ENCODE measurements at places on chromosomes 3 and 15.
A peak's percentile ranks its signal among the peaks of the same experiment; 100 is the strongest.

GRCh38 chr3:179449636-179450035, 1.6 kb downstream of the GNB4 start:
- DNase-seq, result no peak

DNA sequence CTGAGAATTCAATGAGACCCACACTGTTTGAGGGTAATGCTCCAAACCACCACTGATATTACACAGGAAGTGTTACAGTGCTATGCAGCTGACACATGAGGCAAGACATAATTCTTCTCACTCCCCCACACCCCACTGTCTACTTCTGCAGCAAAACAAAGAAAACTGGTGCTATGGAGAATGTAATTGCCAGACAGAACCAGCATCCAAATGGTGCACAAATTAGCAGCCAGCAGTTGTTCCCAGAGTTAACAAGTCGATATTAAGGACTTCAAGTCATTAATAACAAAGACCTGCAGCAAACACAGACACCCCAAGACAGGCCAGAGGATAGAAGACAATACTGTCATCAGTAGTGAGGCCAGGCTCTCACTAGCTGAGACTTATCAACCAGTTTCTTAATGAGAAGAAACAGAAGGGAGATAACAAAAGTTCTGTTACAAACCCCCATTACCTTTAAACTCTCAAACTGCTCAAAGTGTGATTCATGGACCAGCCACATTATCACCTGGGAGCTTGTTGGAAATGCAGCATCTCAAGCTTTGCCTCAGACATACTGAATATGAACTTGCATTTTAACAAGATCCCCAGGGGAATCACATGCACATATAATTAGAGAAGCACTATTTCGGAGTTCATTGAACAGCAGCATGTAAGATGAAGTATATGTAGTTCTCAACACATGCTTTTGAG, 58.7 kb upstream of the FNDC3B start:
- no peak for DNase-seq

GRCh38 chr3:58608648-58609047, 31.5 kb upstream of the FAM107A start:
- DNase-seq, result peak; percentile 36

DNA sequence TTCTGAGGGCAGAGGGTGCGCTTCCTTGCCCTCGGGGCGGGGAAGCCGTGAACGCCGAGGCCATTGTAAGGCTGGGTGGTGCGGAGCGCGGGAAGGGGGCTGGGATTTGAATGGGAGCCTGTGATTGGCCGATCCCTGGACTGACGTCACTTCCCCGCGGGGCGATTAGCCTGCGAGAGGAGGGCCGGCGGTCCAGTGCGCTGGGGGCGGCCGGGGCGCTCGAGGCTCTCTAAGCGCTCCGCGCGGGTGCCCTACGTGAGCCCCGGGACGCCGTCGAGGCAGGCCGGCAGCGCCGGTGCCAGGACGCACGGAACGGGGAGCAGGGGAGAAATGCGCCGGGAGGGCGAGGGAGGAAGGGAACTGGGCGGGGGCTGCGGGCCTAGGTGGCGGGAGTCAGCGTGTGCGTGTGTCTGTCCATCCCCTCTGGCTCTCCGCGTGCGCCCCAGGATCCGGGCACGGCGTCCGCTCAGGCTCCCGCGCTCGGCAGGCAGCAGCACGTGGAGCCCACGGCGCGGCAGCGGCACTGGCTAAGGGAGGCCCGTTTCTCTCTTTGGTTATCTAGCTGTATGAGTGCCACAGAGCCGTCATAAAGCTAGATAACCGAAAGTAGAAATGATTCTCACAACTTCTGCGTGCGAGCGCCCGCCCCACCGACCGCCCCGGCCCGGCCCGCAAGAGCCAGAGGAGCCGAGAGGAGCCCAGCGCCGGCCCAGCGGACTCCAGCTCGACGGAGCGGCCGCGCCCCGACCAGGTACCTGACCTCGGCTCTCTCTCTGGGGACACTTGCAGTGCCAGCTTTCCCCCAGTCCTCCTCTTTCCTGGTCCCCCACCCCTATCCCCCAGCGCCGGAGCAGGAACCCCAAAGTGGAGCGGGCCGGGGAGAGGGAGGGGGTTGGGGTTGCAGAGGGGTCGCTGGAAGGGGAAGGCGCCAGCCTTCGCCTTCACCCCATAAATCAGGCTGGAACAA, 33.1 kb upstream of the POLG start:
- DNase-seq, result peak; percentile 43

DNA sequence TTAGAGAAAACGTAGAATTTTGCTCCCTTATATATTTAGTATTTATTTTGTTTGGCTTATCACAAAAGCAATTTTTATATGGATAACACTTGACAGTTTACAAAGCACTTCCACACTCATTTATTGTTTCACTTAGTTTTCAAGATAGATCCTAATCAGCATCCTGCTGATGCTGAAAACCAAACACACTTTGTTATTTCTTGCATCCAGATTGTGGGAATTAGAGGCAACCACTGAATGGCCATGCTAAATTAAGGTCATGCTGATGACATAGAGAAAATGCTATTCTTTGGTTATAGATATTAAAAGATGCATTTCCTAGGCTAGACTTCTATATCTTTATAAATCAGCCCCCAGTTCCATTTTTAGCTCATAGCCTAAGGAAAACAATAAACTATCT, 474.1 kb upstream of the KCNMB2 start:
- no peak for DNase-seq

GRCh38 chr3:193662757-193663322, 69.8 kb downstream of the OPA1 start:
- DNase-seq, result no peak

- DNase-seq, result no peak
These were observed 25.9 kb downstream of the TMCC1 start for GRCh38 chr3:129867506-129868124.

GRCh38 chr3:67655364-67656121, 1.1 kb upstream of the SUCLG2 start:
- DNase-seq, result no peak

- peak; percentile 72 for DNase-seq
These were observed 160.1 kb upstream of the IL12A start for GRCh38 chr3:159828542-159828943.

Data from epithelial cell of esophagus (primary cell).